ENCODE measurements at places on chromosomes 12 and 14.

- H3K27me3 ChIP-seq = no peaks in the 10 kb centered on the region
- H3K4me3 ChIP-seq = no peak overlapping the region
- no peaks in the 10 kb centered on the region for H3K4me1 ChIP-seq
- no peaks in the 10 kb centered on the region for H3K36me3 ChIP-seq
Observed at GRCh38 chr14:96626916-96627315, 124.7 kb downstream of the PAPOLA start.

DNA sequence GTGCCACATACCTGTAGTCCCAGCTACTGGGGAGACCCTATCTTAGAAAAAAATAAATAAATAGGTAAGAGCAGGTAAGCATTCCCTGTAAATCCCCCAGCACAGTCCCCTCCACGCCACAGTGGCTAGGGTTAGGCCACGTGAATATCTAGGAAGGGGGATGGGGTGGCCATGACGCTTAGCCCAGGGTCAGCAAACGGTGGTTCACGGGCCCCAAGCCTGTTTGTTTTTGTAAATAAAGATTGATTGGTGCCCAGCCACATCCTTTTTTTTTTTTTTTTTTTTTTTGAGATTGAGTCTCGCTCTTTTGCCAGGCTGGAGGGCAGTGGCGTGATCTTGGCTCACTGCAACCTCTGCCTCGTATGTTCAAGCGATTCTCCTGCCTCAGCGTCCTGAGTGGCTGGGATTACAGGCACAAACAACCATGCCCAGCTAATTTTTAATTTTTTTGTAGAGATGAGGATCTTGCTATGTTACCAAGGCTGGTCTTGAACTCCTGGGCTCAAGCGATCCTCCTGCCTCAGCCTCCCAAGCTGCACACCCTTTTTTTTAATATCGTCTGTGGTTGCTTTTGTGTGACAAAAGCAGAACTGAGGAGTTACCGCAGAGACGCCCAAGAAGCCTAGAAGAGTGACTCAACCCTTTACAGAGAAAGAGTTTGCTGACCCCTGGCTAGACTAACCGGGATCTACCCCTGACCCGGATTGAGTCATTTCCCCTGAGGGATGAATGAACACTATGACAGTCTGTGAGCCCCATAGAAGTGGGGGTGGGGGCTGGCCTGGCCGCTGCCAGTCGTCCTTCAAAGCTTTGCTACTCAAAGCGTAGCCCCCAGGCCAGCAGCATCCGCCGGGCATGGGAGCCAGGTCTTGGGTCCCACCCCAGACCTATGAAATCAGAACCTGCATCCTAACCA, 113.7 kb upstream of the NCOR2 start:
- no peaks in the 10 kb centered on the region for H3K27me3 ChIP-seq
- H3K4me3 ChIP-seq = no peak overlapping the region
- peaks cover 77% of the 10 kb centered on the region for H3K4me1 ChIP-seq
- peak overlapping the region; percentile 68 for H3K27ac ChIP-seq
- no peaks in the 10 kb centered on the region for H3K36me3 ChIP-seq

- no peak for DNase-seq
- H3K4me3 ChIP-seq = no peak overlapping the region
- no peaks in the 10 kb centered on the region for H3K36me3 ChIP-seq
- H3K27ac ChIP-seq = no peak overlapping the region
- H3K4me1 ChIP-seq = peaks cover 23% of the 10 kb centered on the region
Observed at GRCh38 chr14:23054000-23054811, 3.1 kb downstream of the CDH24 start.

- H3K27ac ChIP-seq = no peak overlapping the region
- H3K4me1 ChIP-seq = no peaks in the 10 kb centered on the region
- no peak for DNase-seq
- no peak overlapping the region for H3K4me3 ChIP-seq
- no peaks in the 10 kb centered on the region for H3K27me3 ChIP-seq
Observed at GRCh38 chr12:57983146-57983857, 41.9 kb downstream of the ATP23 start.

DNA sequence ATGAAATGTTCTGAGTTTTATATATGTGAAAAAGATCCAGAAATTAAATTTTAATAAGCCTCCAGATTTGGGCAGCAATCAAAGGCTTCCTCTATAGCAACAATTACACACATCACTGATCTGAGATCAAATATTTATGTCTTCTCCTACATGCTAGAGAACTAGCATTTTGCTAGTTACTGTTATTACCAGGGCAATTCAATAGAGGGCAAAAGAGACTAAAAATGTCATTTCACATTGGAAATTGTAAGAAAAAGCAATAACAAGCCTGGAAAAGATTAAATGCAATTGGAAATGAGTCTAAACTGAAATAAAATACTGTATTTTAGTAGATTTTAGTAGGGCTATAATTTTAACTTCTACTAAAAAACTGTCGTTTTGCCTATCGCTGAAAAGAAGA, 32.6 kb upstream of the ANO6 start:
- no peak overlapping the region for H3K27ac ChIP-seq
- no peak overlapping the region for H3K4me3 ChIP-seq
- DNase-seq = no peak
- no peaks in the 10 kb centered on the region for H3K4me1 ChIP-seq

- no peak for DNase-seq
- H3K27me3 ChIP-seq = no peaks in the 10 kb centered on the region
- no peaks in the 10 kb centered on the region for H3K36me3 ChIP-seq
- H3K4me1 ChIP-seq = peaks cover 63% of the 10 kb centered on the region
Observed at GRCh38 chr12:50934371-50934851, 17.9 kb upstream of the HIGD1C start.

DNA sequence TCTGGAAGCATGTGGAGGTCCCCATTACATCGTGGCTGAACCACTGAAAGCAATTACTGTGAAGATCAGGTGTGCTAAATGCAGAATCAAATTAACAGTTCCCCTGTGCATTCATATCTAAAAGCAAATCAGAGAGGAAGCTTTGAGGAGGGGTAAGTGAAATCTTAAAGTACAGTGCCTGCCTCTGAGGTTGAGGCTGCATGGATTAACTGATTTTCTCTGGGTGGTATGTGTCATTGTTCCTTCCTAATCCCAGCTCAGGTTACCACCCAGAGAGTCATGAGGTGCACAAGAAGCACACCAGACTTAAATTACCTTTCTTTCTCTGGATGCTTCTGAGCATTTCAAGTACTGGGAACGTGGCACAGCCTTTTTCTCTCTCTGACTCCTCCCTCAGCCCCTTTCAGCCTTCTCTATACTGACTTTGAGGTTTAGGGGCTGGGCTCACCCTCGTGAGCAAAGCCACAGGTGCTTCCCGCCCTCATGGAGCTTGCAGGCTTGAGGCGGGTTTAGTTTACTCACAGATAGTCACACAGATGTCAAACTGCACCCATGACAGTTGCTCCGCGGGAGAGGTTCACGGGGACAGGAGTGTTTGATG, 237.6 kb upstream of the CRY1 start:
- no peak for DNase-seq
- H3K27ac ChIP-seq = no peak overlapping the region
- no peaks in the 10 kb centered on the region for H3K36me3 ChIP-seq

- no peak for DNase-seq
- no peaks in the 10 kb centered on the region for H3K36me3 ChIP-seq
- no peak overlapping the region for H3K27ac ChIP-seq
- H3K27me3 ChIP-seq = peaks cover 5% of the 10 kb centered on the region
- no peak overlapping the region for H3K4me3 ChIP-seq
Observed at GRCh38 chr12:1827826-1828805, 7.8 kb downstream of the LRTM2 start.

DNA sequence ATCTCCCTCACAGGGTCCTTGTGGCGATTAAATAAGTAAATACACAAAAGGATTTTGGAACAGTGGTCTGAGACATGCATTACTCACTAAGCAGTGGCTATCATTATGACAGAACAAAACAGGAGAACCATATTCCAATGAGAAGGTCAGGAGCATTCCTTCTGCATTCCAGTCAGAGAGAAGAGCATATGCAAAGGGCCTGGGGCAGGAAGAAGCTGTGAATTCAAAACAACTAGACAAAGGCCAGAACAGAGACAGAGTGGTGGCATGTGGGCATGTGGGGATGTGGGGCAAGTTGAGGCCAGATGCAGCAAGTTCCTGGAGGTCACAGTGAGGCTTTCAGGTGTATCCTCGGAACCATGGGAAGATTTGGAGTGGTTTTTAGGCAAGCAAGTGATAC, 70.1 kb upstream of the VRK1 start:
- H3K4me3 ChIP-seq = no peak overlapping the region
- DNase-seq = no peak
- H3K27ac ChIP-seq = no peak overlapping the region
- no peaks in the 10 kb centered on the region for H3K27me3 ChIP-seq

- no peaks in the 10 kb centered on the region for H3K36me3 ChIP-seq
- H3K4me3 ChIP-seq = no peak overlapping the region
- no peaks in the 10 kb centered on the region for H3K4me1 ChIP-seq
- H3K27me3 ChIP-seq = no peaks in the 10 kb centered on the region
Observed at GRCh38 chr12:75471902-75472890, 8.4 kb upstream of the GLIPR1 start.

DNA sequence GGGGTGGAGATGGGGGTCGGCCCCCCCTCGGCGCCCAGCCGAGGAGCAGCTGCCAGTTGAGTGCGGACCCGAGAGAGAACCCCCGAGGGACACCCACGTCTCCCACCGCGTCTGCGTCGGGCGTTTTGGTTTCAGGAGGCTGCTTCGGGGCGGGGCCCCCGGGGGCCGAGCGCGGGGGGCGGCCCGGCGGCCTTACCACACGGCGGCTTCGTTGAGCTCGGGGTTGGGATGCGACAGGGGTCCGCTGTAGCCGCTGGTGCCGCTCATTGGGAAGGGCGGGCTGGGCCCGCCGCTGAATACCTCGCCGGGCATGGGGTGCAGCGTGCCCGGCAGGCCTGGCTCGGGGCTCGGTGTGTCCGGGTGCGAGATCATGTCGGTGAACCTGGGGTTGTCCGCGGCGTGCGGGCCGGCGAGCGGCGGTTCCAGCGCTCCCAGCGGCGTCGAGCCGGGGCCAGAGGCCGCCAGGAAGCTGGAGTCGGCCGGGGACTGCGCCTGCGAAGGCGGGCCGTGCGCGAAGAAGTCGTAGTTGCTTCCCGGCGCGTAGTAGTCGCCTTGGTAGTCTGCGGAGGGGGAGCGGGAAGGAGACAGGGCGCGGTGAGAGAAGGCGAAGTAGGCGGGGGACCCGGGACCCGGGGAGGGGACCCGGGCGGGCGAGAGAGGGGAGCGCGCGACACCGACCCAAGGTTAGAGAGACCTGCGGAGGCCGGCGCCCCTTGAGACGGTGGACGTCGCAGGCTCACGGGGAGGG, 8.5 kb downstream of the LHX5 start:
- peaks cover 43% of the 10 kb centered on the region for H3K27me3 ChIP-seq
- peak overlapping the region; percentile 28 for H3K4me3 ChIP-seq
- H3K4me1 ChIP-seq = peaks cover 47% of the 10 kb centered on the region
- no peaks in the 10 kb centered on the region for H3K36me3 ChIP-seq
